Substantia nigra (tissue), 51 donors: ENCODE measurements at places on chromosomes 1 and 21.

DNA sequence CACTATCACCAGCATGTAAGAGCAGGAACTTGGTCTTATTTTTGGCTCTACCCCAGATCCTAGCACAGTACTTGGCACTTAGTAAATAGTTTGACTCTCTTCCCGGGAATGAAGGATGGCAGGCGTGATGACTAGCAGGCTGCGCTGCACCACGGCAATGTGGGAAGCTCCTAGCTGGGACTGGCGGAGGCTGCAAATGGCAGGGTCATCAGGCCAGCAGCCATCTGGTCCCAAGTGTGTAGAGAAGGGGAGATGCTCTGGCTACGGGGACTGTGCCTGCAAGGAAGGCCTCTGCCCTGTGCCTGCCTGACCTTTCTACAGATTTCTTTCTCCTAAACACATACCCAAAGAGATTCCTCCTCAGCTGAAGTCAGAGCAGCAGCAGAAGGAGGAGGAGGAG, 95.0 kb downstream of the KCND3 start:
- no peak for DNase-seq

GRCh38 chr1:167099851-167100250, 6.0 kb downstream of the STYXL2 start:
- no peak for DNase-seq

DNA sequence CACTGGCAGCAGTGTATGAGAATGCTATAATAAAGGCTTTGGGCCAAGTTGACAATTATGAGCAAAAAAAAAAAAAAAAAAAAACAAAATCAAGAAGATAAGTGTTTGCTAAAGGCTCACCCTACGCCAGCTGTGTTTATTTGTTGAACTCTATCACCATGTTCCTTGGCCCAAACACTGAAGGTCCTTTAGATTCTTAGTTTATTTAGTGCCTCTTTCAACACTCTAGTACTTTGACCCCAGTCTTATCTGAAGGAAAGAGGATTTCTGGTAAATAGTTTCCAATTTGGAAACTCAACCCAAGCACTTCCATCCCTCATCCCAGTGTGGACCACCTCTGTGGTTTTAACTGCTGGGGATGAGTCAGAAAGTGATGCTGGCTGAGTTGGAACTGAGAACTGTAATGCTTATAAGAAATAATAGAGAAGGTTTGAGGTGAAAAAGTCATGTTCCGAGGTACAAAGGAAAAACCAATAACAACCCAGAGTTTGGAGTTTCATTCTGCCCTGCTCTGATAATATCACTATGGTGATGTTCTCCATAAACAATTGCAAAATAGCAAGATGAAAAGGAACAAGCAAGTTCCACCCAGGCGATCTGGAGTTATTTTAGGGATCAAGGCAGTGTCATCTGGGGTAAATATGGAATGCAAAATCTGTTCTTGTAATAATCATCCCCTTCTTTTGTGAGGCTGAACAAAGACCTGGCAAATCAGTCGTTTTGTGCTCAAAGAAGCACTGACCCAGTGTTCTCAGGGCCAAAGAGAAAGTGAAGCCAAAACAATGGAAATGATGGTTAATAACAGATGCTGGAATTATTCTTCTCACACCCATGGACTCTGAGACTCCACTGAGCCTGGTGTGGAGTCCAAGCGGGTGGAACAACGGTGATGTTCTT, 19.7 kb upstream of the CAPZB start:
- no peak for DNase-seq

GRCh38 chr21:45507888-45508508, 34.2 kb downstream of the SLC19A1 start:
- no peak for DNase-seq

- DNase-seq, result no peak
Measured at GRCh38 chr1:233140974-233141373, 154.6 kb downstream of the PCNX2 start.

DNA sequence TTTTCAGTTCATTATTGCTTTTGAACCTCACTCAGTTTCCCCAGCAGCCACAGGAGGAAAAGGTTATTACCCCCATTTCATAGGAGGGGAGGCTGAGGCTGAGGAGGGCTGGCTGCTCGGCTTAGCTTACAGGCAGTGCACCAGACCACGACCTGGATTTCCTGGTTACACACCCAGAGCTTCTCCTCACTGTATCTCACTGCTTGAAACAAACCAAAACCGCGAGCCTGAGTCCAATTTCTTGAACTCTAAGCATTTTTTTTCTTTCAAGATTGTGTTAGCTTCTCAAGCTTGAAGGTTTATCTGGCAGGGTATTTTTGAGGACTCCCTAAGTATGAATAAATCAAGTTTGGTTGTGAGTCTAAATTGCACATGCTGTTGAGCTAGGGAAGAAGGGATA, 188.9 kb upstream of the EDN2 start:
- DNase-seq, result no peak

- no peak for DNase-seq
Measured at GRCh38 chr1:67332653-67333529, 25.2 kb downstream of the IL12RB2 start.

DNA sequence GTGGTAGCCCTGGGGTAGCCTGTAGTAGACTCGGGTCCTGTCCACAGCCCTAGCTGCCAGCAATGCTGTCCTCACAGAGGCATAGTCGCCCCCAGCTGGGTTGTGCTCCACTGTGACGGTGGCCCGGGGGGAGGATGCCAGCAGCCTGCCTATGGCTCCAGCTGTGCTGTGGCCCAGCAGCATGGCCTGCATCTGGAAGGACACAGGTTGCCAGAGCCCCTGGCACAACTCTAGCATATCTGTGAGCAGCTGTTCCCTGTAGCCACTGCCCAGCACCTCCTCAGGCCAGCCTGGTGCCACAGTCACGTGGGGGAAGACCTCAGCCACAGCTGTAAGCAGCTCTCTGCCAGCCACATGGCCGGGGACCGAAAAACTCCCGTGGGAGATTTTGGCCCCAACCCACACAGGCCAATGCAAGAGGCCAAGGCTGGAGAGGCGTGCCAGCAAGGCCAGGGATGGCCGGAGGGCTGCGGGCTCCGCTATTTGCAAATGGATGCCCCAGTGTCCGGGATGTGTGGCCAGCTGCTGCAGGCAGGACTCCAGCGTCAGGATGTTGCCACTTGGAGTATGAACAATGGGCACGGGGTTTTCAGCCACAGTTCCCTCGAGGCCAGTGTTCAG, 13.9 kb downstream of the FAM151A start:
- DNase-seq, result no peak

DNA sequence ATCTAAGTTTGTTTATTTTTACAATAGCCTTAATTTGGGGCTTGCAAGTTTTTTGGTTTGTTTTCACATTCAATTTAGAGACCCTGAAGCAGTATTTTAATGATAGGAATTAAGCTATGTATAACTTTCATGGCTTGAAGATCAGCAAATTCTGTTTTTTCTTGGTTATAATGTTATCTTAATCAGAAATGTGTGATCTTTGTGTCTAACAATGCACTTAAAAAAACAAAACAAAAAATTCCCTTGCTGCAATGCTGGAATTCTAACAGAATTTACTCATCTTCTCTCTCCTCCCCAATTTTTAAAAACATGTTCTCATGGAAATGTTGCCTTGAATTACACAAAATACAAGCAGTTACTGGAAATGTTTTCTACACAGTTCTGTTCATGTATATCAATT, 113.1 kb downstream of the OLFML2B start:
- no peak for DNase-seq

DNA sequence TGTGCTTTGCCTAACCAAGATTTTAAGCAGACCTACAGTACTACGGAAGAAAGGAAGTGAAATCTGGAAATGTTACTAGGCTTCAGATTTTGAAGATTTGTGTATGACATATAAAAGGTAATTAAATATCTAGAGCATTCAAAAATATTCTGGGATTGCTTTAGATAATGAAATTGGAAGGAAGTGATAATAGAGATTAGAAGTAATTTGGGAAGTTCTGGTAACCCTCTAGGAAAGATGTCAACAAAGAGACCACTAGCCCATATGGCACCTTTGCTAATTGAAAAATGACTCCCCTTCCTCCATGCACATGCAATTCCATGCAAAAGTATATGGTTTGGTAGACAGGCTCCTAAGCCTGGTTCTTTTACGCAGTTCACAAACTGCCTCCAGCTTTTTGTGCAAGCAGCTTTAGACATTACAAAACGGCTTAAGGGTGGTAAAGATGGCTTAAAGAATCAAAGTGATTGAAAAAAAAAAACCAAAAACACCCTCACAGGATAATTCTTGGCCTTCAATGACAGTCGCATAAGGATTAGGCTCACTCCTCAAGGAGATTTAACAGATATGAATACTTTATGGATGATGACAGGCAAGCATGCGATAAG, 81.8 kb downstream of the LRRC7 start:
- no peak for DNase-seq

- DNase-seq, result no peak
Measured at GRCh38 chr1:41239988-41240610, 2.0 kb downstream of the SCMH1 start.

DNA sequence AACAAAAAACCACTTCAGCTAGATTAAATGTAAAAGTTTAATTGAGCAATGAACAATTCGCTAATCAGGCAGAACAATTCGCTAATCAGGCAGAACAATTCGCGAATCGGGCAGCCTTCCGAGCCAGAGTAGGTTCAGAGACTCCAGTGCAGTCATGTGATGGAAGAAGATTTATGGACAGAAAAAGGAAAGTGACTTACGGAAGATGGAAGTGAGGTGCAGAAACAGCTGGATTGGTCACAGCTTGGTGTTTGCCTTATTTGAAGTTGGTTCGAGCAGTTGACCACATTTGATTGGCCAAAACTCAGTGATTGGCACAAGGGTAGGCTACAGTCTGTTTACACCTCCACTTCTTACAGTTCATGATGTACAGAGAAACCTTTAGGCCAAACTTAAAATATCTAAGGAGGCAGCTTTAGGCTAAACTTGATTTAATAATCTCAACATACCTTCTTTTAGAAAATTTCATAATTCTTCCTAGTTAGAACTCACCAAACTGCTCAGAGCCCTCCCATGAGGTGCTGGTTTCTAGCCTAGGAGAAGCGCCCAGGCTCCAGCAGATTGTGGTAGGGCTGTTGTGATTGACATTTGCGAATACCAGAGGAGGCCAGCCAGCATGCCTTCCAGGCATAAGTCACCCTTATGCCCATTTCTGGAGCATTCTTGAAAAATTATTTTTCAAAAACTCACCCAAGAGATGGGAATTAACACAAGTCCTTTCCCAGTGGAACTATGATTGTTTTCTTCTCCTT, 22.8 kb upstream of the KCNC4 start:
- no peak for DNase-seq

- DNase-seq, result no peak
Measured at GRCh38 chr1:7366955-7367665, 404.0 kb upstream of the VAMP3 start.

- DNase-seq, result no peak
Measured at GRCh38 chr1:98503771-98504170, 157.8 kb upstream of the SNX7 start.

GRCh38 chr1:3625151-3625907, 514 bp downstream of the TPRG1L start:
- DNase-seq, result no peak

- DNase-seq, result no peak
Measured at GRCh38 chr1:88022516-88022915, 661.6 kb upstream of the PKN2 start.

DNA sequence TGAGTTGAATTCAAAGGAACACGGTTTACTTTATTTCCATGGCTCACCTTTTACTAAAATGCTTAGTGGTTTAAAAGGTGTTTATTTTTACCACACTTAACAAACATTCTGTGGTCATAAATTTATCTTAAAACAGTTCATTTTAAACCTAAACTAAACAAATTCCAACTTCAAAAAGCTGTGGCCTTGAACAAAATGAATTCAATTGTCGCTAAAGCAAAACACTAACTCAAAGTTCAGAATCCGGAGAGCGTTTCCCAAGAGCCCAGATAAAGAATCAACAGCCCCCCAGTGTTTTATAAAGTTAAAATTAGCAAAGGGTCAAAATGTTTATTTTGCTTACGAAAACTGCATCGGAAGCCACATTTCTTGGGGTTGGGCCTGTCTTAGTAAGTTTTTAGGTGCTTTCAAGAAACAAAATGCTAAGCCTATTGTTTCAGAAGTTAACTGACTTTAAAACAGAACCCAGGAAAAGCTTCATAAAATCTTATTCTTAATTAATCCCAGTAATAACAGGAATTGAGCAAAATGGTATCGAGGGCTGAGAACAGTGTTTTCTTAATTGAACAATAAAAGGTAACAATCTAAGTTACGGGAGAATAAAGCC, 1.3 kb downstream of the PUM1 start:
- no peak for DNase-seq

DNA sequence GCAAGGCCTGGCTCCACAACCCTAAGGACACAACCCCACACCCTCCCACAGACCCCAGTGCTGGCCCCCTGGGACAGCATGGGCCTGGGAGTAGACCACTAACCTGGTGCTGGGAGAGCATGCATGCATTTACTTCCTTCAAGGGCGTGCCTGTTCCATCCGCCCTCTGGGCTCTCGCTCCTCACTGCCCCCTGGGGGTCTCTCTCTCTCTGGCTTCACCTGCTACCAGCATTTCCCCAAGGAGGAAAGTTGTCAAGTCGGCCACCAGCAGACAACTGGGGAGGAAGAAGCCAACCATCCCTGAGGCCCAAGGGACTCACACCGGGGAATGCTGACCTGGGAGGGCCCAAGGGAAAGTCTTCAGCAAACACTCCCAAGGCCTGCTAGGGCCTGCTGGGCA, 6.5 kb downstream of the LRP8 start:
- DNase-seq, result no peak

DNA sequence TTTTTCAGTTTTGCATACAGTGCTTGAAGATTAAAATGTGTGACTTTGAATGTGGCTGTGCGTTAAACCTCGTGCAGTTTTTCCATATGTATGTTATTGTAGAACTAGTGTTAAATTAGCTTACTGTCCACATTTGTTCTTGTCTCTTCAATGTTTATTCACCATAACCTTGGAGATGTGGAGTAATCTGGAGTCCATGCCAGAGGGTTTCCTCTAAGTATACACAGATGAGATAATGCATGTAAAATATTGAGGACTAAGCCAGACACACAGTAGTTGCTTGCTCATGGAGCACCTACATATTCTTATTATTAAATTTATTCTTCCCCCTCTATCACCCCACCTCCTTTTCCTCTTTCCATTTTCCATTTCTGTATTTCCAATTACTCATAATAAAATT, 7.7 kb upstream of the GIPC2 start:
- no peak for DNase-seq

- no peak for DNase-seq
Measured at GRCh38 chr1:174746024-174746808, 253.5 kb upstream of the CACYBP start.

- no peak for DNase-seq
Measured at GRCh38 chr1:58618303-58618702, 41.3 kb upstream of the TACSTD2 start.

- no peak for DNase-seq
Measured at GRCh38 chr21:38439957-38440356, 58.3 kb downstream of the ERG start.

DNA sequence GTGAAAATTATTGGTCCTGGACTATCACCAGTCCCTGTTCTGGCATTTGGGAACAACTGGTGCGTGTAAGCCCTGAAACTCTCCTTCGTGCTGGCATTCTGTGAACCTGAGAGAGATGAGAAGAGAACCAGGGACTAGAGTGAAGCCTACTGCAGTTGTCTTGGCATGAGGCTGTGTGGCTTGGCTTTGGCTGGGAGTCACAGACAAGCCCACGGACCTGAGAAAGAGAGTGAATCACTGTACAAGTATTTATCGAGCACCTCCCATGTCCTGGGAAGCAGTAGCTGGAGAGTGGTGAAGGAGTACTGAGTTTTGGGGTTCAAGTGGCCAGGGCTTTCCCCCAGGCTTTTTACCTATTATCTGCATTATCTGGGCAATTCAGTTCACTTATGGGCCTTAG, 63.3 kb downstream of the FGGY start:
- DNase-seq, result no peak

- no peak for DNase-seq
Measured at GRCh38 chr1:165364568-165365133, 8.1 kb upstream of the LMX1A start.

- DNase-seq, result peak; percentile 66
Measured at GRCh38 chr1:37255136-37255795, 219.1 kb upstream of the ZC3H12A start.
